ENCODE measurements at places on chromosomes 5 and 9.

DNA sequence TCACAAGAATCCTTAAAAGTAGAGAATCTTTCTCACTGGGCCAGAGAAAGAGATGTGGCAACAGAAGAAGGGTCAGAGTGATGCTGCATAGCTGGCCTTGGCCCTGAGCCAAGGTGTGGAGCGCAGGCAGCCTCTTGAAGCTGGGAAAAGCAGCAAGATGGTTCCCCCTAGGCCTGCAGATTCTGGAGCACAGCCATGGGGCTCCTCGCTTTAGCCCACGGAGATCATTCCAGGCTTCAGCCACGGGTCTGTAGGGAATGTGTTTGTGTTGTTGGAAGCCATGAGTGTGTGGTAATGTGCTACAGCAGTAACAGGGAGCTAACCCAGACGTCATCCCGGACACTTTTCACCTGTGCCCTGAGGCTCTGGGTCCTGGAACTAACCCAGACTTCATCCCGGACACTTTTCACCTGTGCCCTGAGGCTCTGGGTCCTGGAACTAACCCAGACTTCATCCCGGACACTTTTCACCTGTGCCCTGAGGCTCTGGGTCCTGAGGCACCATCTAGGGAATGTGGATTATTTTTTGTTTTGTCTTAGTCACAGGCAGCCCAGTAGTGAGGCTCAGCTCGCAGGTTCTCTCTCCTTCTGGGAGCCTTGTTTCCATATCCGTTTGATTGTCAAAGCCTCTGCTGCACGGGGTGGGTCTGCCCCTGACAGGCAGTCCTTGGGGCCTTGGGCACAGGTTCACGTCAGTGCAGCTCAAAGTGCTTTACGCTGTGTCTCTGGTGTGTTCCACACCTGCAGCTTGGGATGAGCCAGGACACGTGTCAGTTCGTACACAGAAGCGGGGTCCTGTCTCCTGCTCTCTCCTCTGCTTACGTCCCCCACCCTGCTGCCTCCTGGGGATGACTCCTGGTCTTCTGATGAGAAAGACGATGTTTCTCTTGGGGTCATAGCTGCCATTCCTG is 56.3 kb upstream of the EXOC3 start:
- DNase-seq, result no peak

- peak; percentile 65 for DNase-seq
Measured at GRCh38 chr5:140251527-140251973, 51.4 kb downstream of the PFDN1 start.

DNA sequence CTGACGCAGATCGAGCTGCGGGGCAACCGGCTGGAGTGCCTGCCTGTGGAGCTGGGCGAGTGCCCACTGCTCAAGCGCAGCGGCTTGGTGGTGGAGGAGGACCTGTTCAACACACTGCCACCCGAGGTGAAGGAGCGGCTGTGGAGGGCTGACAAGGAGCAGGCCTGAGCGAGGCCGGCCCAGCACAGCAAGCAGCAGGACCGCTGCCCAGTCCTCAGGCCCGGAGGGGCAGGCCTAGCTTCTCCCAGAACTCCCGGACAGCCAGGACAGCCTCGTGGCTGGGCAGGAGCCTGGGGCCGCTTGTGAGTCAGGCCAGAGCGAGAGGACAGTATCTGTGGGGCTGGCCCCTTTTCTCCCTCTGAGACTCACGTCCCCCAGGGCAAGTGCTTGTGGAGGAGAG is 4.6 kb upstream of the PHYHD1 start:
- DNase-seq, result no peak

GRCh38 chr9:123406016-123406415 is 50.0 kb downstream of the CRB2 start:
- no peak for DNase-seq

DNA sequence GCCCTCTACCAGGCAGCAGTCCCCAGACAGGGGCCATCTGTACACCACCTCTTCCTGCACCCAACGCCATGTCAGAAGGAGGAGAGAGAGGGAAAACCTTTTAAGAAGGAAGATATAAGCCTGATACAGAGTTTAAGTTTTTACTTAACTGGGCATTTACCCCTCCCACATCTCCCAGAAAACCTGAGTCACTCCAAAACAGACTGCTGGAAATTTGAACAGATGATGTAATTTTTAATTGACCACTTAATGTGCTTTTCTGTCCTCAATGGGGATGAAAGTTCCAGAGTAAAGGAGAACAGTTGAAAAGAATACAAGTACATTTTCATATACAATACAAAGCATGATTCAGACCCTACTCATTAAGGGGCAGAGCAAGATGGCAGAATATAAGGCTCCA is 63.9 kb downstream of the TTC39B start:
- no peak for DNase-seq

- peak; percentile 60 for DNase-seq
Measured at GRCh38 chr5:59132131-59132530, 549.3 kb downstream of the RAB3C start.

- no peak for DNase-seq
Measured at GRCh38 chr5:42495914-42496313, 72.7 kb downstream of the GHR start.

GRCh38 chr9:132474253-132474652 is 64.2 kb downstream of the CFAP77 start:
- DNase-seq, result no peak

DNA sequence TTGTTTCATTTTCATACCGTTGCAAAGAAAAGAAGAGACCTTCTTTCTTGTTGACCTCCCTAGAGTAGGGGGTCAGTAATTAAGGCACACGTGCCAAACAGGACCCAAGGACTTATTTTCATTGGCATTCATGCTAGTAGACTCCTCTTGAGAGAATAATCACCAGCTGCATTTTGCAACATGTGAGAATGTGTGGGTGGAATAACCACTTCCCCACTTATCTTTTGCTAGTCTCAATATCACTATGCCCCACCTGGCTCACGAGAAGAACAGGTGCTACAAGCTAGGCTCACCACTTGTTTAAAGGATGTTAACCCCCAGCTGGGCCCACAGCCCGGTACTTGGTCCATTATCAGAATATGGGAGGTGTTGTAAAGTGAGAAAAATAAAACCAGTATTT is 460.7 kb upstream of the MEF2C start:
- DNase-seq, result no peak

GRCh38 chr9:127931092-127931881 is 710 bp upstream of the PIP5KL1 start:
- peak; percentile 38 for DNase-seq

DNA sequence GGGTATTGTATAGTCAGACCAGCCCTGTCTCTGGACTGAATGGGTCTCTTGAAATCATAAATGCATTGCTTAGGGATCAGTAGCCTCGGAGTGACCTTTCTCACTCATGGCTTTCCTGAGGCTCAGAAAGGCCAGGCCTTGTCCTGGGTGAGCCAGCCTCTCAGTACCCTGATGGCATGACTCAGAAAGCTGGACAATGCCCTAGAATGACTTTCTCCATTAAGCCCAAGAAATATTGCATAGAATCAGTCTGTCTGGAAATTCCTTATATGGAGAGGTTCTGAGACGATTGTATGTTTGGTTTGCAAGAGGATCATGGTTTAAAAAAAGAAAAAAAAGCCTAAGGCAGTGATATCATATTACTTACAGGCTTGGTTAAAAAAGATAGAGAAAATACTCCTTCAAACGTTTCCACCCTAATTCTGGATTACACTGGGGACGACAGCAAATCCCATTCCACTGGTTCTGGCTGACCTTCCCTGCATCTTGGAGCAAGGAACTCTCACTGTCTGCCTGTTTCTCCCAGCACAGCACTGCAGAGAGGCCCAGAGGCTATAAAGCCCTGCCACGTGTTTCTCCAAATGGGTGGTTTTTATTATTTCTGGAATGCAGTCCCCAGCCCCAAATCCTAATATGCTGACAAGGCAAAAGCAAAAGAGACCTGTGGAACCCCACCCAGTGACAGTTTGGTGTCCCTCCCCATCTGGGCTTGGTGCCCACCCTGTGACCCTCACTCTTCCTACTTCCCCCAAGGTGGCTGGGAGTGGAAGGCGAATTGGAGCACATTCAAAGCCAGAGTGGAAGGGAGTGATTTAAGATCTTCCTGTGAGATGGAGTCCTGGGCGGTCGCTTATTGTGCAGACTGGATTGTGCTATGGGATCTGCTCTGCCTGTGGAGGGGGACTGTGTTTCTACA is 34.4 kb downstream of the MAP1B start:
- DNase-seq, result no peak

DNA sequence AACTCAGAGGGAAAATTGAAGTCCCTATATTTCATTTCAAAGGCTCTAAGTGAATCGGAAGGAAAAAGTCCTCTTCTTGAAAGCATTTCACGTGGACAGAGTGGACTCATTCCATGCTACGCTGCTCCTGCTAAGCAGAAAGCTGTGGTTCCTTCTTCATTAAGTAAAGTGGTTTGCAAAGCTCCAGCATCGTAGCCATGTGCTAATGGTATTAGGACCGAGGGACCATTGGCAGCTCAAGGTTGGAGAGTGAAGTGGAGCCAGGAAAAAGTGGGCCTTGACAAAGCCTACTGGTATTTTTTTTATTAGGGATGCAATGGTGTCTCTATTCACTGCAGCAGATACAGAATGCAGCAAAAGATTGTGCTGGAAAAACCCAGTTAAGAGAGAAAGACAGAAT is 16.4 kb upstream of the SEMA4D start:
- DNase-seq, result no peak

DNA sequence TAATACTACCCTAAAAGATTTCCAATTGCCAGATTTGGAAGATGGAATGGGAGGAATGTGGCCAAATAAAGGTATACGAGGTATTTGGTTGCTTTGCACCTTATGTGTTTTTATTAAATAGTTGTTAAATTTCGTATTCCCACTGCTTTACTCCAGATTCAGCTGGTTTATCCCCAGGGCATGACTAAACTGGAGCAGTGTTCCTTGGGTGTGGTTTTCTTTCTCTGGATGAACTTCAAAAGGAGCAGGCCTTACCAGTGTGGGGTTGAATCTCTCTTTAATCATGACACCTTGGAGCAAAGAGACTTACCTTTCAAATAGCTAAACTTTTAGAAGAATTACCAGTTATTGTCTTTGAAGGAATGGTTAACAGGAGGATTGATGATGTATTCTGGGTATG is 121.7 kb upstream of the BNC2 start:
- DNase-seq, result no peak

DNA sequence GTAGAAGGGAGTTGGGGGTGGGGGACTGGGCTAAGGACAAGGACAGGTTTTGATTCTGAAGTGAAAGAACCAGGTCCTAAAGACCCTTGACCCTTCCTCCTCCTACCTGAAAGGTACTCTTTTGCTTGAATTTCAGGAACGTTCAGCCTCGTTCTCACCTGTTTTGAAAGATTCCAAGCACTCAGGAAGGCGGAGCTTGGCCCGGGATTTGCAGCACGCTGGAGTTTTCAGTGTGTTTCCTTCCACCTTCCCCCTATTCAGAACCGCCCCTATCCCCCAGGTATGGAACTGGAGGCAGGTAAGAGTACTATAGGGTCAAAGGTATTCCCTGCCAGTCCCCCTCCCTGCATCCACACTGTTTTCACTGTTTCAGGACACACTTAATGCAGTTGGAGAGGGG is 7.1 kb downstream of the EGR1 start:
- DNase-seq, result no peak

All from CD4-positive, alpha-beta T cell treated with Interleukin-21 for 1 hour (primary cell).